Hematopoietic multipotent progenitor cell treated with erythropoietin and hydrocortisone succinate and interleukin-3 and kit ligand, for 8 days (in vitro differentiated cells): ENCODE measurements at places on chromosomes 2 and 18.
A peak's percentile ranks its signal among the peaks of the same experiment; 100 is the strongest.

GRCh38 chr2:37911296-37911873 is 13.7 kb upstream of the RMDN2 start:
- DNase-seq = no peak

- no peak for DNase-seq
Observed at GRCh38 chr2:119486196-119486827, 38.0 kb downstream of the SCTR start.

DNA sequence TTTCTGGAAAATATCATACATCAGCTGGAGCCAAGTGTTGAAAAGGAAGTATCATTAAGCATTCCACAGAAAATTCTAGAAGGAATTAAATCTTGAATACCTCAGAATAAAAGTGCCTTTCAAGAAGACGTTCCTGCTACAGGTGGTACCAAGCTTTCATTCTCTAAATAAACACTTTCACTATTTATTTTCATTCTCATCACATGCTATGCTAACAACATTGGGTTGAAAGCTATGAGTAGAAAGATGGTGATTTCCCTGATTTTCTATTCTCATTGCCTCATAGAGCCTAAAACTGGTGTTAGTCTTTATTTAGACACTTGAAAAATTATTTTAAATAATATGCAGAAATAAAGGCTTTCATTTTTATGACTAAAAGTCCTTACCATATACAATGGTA is 324.7 kb downstream of the LRP1B start:
- DNase-seq = no peak

DNA sequence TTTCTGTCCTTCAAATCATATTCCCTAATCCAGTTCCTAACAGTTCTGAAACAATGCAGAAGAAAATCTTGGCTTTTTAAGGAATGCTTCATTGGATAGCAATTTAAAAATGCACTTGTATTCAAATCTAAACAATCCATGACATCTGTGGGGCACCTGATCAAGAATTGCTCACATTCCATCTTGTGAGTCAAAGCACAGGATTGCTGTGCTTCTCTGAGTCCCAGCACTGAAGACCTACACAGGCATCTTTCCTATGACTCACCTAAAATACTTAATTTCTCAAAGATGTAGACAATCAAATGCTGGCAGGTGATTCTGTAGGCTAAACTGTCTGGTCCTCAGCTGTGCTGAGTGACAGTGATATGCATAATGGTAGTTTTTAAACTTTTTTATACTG is 10.1 kb upstream of the ATP8B1 start:
- no peak for DNase-seq

DNA sequence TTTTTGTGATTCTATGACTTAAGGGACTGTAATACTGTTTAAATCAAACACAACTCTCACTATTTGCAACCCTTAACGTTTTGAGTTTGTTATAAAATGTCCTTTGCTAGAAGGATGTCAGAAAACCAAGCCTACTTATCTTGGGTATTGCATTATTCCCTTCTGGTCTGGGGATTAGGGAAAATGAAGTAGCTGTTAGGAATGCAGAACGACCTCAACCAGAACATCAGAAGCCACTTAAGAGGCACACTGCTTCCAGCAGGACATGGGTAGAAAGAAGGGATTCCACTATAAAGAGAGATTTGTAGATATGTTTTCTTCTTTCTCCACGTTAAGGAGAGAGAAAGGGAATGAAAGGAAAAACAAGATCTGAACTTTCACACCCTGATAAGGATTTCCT is 101.2 kb downstream of the SETBP1 start:
- no peak for DNase-seq

GRCh38 chr2:119921825-119922224 is 91.1 kb upstream of the EPB41L5 start:
- no peak for DNase-seq

- no peak for DNase-seq
Observed at GRCh38 chr2:201936817-201937216, 96.8 kb upstream of the FZD7 start.

- DNase-seq = no peak
Observed at GRCh38 chr2:172928756-172929155, 146.9 kb upstream of the MAP3K20 start.

DNA sequence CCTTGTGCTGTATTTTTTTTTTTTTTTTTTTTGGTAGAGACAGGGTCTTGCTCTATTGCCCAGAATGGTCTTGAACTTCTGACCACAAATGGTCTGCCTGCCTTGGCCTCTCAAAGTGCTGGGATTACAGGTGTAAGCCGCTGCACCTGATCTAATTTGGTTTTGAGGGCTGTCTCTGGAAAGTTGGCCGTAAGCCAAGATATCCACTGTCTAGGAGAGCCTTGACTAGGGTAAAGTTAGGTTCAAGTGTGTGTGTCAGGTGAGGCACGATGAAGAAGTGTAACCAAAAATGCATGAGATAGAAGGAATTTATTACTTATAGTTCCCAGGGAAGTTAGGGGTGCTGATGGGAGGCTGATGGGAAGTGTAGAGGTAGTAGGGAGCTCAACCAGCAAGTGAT is 46.7 kb downstream of the INO80C start:
- DNase-seq = no peak

GRCh38 chr2:154698721-154699574 is 453 bp downstream of the KCNJ3 start:
- DNase-seq = no peak

DNA sequence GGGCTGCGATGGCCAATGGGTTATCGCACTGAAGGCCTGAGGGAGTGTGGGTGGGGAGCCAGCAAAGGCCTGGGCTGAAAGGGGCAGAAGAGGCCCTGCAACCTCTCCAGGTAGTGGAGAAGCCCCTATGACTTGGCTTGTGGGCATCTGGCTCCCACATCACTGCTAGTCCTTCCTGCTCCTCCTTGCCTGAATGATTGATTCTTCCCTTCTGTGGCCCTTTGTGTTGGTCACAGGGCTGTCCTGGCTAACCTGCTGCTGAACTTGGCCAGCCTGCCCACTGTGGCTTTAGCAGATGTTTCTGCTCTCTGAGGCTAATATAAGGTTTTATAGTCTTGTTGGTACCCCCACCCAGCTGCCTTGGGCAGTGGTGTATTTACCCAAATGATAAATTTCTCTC is 136.2 kb upstream of the ALPP start:
- no peak for DNase-seq

GRCh38 chr2:10901160-10901939 is 10.4 kb upstream of the KCNF1 start:
- DNase-seq = no peak

DNA sequence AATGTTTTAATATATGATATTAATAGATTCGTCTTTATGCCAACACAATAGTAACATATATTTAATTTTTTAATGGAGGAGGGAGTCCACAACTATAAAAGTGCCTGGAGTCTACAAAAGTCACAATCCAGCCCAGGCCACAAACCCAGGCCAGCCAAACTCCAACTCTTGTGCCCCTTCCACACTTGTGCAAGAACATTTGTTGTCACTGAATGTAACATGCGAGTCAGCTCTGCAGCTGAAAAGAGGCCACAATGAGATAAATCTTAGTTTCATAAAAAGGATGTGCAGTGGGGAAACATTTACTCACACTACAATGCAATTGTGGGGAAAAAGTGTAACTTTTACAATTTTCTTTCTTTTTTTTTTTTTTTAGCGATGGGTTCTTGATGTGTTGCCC is 110.8 kb downstream of the MCFD2 start:
- no peak for DNase-seq

- DNase-seq = no peak
Observed at GRCh38 chr18:23635283-23636070, 27.2 kb downstream of the ANKRD29 start.

GRCh38 chr2:96345438-96345837 is 9.9 kb downstream of the NCAPH start:
- DNase-seq = no peak

DNA sequence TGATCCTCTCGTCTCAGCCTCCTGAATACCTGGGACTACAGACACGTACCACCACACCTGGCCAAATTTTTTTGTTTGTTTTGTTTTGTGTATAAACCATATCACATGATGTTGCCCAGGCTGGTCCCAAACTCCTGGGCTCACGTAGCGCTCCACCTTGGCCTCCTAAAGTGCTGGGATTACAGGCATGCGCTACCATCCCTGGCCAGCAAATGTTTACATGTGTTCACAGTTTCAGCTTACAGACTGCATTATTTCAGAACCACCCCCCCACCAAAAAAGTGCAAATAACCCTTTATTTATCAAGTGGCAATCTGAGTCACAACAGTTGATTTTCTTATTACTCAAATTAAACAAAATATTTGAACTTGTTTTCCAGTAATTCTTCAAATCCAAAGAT is 54.3 kb downstream of the ABCA12 start:
- no peak for DNase-seq

DNA sequence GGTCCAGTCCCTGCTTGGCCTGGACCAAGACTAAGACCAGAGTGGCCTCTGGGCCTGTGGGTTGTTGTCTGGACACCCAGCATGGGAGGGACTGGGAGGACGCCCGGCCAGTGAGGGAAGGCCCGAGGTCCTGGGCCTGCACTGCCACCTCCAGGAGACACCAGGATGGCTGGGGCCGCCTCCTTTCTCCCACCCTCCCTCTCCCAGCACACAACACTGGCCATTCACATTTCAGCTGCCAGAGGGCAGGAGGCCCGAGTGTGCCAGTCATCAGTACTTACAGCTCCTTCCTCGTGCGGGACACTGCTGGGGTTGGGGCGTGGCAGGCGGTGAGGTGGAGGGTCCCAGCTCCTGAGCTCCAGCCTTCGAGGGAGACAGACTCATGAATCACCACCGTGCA is 133.5 kb downstream of the ASB1 start:
- DNase-seq = no peak

- DNase-seq = no peak
Observed at GRCh38 chr2:43636621-43637020, 439 bp upstream of the PLEKHH2 start.

DNA sequence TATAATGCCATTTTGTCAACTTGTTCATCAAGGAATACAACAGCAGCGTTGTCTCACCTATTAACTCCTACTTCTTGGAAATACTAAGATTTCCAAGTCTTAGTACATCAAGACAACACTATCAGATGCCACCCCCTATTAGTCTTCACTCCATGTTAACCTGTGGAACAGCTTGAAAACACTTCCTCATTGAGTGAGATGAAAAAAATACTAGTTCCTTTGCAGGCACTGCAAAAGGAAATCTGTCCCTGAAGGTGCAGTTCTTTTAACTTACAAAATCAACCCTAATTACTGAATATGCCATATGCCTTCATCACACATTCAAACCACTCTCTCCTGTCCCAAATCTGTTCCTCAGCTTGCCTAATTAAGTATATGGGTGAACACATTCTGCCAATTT is 4.0 kb downstream of the CWC22 start:
- DNase-seq = no peak

DNA sequence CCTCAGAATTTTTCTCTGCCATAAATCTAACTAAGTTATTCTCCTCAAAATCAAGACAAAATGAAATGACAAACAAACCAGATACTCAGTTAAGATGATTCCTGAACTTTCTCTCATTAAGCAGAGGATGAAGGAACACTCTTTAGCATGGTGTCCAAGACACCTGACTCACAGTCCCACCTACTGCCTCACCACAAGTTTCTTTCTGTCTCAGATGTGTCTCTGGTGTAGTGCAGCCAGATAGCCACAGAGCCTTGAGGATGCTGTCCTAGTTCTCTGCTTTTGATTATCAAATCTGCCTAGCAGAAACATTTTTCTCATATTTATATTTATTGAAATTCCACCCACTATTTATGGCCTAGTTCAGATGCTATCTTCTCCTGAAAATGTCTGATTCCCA is 103.6 kb upstream of the TMEM200C start:
- no peak for DNase-seq

DNA sequence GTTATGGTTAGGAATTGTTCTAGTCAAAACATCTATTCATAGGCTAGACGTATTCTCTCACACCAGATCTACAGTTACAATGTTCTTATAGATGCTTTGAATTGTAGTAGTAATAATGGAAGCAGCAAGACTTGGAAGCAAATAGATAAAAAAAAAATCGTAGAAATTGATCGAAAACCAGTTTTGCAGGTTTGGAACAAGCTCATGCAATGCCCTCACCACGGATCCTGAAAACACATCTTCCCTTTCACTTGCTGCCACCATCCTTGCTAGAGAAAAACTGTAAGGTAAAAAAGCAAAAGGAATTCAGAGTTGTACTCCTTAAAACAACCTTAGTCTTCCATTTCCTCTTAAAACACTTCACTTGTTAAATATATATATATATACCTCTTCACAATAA is 4.4 kb downstream of the SULT1C4 start:
- DNase-seq = no peak

- DNase-seq = no peak
Observed at GRCh38 chr2:104444392-104444791, 409.5 kb upstream of the POU3F3 start.

DNA sequence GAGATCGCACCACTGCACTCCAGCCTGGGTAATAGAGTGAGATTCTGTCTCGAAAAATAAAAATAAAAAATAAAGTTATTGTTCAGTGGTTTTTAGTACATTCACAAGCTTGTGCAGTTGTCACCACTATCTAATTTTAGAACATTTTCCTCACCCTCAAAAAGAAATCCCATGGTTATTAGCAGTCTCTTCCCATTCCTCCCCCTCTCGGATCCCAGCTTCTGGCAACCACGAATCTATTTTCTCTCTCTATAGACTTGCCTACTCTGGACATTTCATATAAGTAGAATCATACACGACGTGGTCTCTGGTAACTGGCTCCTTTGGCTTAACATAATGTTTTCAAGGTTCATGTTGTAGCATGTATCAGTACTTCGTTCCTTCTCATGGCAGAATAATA is 38.6 kb downstream of the CABLES1 start:
- no peak for DNase-seq

GRCh38 chr2:28610583-28611201 is 114.8 kb downstream of the PLB1 start:
- no peak for DNase-seq

- no peak for DNase-seq
Observed at GRCh38 chr18:30987467-30988241, 54.9 kb downstream of the DSC3 start.

GRCh38 chr2:68357605-68358337 is 7.3 kb upstream of the PLEK start:
- DNase-seq = peak; percentile 94

DNA sequence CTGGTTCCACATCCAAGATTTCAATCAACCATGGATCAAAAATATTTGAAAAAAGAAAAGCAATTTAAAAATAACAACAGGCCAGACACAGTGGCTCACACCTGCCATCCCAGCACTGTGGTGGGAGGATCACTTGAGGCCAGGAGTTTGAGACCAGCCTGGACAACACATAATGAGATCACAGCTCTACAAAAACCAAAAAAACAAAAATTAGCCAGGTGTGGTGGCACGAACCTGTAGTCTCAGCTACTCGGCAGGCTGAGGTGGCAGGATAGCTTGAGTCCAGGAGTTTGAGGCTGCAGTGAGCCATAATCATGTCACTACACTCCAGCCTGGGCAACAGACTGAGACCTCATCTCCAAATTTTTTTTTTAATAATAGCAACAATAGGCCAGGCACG is 13.4 kb upstream of the SPATA3 start:
- DNase-seq = no peak

- DNase-seq = no peak
Observed at GRCh38 chr2:3662239-3662638, 4.2 kb downstream of the ALLC start.

DNA sequence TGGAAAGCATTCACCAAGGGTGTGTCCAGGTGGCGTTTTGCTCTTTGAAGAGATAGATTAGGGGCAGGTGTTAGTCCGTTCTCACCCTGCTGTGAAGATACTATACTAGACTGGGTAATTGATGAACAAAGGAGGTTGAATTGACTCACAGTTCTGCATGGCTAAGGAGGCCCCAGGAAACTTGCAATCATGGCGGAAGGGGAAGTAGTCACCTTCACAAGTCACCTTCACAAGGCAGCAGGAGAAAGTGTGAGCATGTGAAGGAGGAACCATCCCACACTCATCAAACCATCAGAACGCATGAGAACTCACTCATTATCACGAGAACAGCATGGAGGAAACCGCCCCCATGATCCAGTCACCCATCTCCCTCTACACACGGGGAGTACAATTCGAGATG is 135.7 kb upstream of the NFATC1 start:
- no peak for DNase-seq
